ENCODE measurements at places on chromosomes 16 and 17.

DNA sequence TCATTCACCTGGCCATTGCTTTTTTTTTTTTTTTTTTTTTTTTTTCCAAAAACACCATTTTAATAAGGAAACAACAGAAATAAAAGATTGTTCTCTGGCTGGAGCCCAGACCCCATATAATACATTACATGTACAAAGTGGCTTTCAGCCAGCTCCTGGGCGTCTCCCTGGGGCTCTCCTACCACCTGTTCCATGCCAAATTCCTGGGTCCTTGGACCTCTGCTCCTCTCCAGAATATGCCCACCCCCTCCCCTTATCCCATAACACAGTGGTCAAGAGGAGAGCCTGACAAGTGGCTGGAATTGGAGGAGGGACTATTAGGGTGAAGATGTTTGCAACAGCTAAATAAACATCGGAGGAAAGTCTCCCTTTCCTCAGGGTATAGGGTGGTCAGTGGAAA is 3.6 kb upstream of the PHF12 start:
- no peak for DNase-seq

GRCh38 chr17:43634591-43635125 is 27.1 kb downstream of the MEOX1 start:
- DNase-seq, result no peak

GRCh38 chr17:57872536-57872935 is 22.7 kb upstream of the MRPS23 start:
- no peak for DNase-seq

- no peak for DNase-seq
These were observed 186.8 kb upstream of the IRX3 start for GRCh38 chr16:54473226-54473993.

- no peak for DNase-seq
These were observed 142.9 kb downstream of the USP31 start for GRCh38 chr16:23006380-23006779.

DNA sequence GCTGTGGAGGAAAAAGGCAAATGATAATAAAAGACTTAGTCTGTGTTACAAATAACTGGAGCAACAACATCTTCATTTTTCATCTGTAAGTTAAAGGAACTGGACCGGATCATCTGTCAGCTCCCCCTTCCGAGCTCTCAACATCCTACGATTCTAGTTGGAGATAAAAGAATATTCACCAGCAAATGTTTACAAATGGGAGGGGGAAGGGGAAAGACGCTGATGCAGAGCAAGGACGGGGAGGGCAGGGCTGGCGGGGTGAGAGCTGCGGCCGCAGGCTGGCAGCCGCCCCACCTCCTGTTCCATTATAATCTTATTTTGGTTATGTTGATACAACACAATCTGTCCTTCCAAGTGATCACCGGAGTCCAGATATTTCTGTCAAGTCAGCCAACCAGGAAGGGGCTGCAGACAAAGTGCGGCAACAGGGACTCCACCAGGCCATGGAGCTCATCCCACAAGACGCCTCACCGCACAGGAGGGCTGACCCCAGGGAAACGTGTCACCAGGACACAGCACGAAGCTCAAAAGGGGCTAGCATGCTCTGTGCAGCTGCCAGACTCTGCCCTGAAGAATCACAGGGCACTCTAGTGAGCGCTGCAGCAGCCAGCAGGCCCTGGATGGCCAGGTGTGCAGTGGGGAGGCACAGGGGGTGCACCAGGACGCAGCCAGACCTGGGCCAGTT is 19.7 kb downstream of the FBXO31 start:
- DNase-seq, result no peak

- peak; percentile 44 for DNase-seq
These were observed 3.5 kb upstream of the PKMYT1 start for GRCh38 chr16:2983706-2984136.

GRCh38 chr16:30459456-30459855 is 13.1 kb upstream of the ITGAL start:
- DNase-seq, result no peak

DNA sequence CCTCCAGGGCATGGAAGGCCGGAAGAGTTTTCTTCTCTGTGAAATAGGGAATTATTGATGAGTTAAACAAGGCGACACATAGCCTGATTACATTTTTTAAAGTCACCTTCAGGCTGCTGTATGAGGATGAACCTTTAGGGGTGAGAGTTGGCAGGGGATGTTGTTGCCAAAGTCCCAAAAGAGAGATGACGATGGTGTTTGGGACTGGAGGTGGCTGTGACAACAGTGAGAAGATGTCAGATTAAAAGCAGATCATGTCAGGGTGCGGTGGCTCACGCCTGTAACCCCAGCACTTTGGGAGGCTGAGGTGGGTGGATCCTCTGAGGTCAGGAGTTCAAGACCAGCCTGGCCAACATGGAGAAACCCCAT is 16.8 kb upstream of the ASGR2 start:
- DNase-seq, result no peak

DNA sequence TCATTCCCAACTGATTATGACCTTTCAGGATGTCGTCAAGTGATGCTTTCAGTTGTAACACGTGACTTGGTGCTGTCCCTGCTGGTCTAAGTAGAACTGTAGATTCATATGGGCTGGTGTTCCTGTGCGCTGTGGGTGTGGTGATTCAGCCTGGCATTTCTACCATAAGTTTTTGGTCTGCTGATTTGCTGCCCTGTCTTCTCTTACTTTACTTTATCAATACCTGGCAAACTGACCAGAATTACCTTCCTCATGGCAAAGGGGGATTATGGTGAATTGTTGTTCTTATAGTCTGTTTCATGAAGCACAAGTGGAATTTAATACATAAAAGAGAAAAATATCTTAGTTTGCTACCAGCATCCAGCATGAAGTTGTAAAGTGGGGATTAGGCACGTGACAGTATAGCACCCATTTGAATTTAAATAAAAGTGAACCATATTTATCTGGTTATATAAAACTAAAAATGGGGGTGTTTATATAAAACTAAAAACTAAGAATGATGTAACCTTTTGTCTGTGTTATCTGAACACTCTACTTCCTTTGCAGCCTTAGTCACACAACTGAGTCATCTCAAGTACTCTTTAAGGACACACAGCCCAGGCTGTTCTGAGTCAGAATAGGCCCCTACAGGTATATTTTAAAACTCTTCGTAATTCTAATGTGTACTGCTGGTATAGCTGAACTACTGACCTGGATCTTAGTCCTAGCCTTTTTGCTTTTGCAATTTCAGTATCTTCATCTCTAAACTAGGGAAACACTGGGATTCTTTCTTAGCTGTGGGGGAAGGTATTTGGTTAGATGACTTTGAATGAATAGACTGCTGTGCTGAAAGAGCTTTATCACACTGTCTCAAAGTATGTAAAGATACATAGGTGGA is 28.3 kb downstream of the TTC19 start:
- DNase-seq, result no peak
